Vagina (tissue), 2 donors: ENCODE measurements at places on chromosomes 7 and 10. TPM values are rescaled to one million over a fixed set of nuclear protein-coding genes. Genes with fewer than 3 reads are reported as not detected.

GRCh38 chr7:1124816-1125602, 35.0 kb downstream of the ZFAND2A start:
- no peak for DNase-seq

The ADO gene
- 17.2 TPM for total RNA-seq

The SYT15B gene
- 17.9 TPM for total RNA-seq

The SDHAF3 gene
- 9.6 TPM for total RNA-seq

DNA sequence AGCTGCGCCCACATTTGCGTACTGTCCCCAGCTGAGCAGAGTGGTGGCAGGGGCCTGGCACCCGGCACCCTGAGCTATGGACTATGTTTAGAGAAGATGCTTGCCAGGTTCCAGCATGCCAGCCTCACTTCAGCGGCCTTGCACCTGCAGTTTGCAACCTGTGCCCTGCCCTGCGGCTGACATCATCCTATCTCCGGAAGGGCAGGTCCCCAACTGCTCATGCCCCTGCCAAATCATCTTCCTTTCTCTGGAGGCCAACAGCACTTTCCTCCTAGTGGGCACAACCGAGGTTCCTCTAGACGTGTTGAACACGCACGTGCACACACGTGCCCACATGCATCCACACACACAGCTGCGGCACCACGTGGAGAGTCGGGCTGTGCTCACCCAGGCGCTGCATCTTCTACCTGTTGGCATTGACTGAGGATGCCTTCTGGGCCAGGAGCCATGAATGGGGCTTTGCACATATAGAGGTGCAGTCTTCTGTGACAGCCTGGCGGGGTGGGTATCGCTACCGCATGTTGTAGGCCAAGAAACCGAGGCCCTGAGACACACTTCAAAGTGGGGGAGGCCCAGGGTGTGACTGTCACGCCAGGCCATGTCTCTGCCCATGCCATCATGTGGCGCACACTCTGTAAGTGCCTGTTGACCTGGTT, 24.5 kb downstream of the CNPY1 start:
- no peak for DNase-seq

DNA sequence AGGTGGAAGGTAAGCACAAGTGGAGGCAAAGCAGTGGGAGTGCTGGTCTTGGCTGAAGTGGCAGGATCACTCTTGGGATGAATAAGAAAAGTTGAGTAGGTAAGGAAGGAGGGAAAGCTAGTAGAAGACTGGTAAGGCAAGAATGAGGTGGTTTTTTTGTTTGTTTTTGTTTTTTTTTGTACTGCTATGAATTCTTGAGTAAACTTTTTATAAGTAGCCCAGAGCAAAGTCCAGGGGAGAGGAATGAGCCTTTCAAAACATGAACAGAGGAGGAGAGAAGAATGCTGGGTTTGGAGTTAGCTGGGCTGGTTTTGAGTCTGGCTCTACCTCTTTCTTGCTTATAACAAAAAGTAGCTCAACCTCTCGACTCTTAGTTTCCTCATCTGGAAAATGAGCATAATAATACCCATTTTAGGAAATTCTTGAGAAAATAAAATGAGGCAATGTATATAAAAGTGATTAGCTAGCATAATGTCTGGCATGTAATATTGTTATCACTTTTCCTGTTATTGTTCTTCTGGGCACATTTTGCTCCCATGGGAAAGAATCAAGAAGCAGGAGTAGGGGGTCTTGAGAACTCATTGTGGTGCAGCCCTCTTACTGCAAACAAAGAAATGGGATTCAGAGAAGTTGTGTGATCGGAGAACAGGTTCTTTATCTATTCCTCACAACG, 24.1 kb upstream of the LRRC17 start:
- no peak for DNase-seq

- DNase-seq = no peak
These were observed 143.5 kb upstream of the TRIM24 start for GRCh38 chr7:138316421-138317043.

GRCh38 chr7:139730746-139731612, 46.8 kb downstream of the HIPK2 start:
- no peak for DNase-seq

DNA sequence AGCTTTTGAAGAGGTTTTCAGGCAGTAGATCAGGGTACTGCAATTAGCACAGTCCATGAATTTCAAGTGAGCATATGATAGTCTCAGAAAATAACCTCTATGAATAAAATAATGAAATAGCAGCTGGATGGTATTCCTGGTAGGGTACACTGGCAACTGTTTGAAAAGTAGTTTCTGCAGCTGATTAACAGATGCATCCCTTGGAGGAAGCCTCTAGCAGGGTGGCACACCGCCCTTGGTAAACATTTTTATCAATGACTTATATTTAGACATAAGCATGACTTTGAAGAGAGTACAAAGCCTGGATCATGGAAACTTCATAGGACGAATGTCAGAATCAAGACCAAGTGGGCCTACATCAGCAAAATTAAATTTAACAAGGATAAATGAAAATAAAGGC, 26.8 kb downstream of the WNT16 start:
- no peak for DNase-seq

The FERD3L gene
- not detected for total RNA-seq

The ENTPD1 gene
- 17.7 TPM for total RNA-seq

The LAMB1 gene
- total RNA-seq = 152 TPM

GRCh38 chr7:19663816-19664462, 44.9 kb downstream of the POLR1F start:
- DNase-seq = no peak

DNA sequence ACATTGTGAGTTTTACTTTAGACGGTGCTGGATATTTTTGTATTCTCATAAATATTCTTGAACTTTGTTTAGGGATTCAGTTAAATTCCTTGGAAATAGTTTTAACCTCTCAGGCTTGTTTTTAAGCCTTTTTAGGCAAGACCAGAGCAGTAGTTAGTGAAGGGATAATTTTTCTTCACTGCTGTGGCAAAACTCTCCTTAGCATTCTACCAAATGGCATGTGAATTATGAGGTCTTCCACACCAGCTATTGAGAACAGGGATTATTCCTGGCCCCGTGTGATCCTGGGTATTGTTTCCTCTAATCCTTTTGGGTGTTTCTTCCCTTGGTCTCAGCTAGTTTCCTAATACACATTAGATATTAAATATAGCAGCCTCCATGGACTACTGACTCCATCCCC, 46.2 kb downstream of the CCDC71L start:
- DNase-seq = no peak

The PLXNA4 gene
- total RNA-seq = 14.0 TPM

GRCh38 chr10:79340646-79341244, 6.5 kb upstream of the PPIF start:
- no peak for DNase-seq

The MORN4 gene
- 1.7 TPM for total RNA-seq

GRCh38 chr7:21965291-21965690, 19.6 kb upstream of the CDCA7L start:
- no peak for DNase-seq

DNA sequence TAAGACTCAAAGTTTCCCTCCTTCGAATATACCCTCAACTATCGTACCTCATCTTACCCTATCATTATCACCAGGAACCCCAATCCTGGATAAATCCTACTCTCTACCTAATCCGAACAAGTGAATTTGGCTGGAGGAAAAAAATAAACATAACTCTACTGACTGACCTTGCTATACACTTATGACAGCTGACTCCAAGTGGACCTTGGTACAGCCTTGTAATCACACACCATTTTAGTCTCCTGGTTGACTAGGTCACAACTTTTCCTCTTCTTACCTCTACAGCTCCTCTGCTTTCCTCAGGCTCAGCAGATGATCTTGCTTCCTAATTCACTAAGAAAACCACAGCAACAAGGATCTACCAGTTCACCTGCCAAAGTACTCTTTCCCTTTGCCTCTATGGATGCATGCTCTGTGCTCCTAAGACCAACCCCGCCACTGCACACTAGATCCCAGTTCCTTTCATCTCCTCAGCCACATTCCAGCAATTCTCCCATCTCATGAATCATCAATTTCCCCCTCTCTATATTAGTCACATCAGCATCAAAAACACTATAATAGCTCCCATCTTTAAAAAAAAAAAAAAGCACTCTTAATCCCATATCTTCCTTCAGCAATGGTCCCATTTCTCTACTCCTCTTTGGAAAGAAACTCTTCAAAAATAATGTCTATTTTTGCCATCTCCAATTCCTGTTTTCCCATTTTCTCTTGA, 35.5 kb downstream of the COA1 start:
- no peak for DNase-seq

GRCh38 chr10:16316733-16317390, 119.9 kb upstream of the PTER start:
- DNase-seq = no peak

The ZFYVE27 gene
- 28.0 TPM for total RNA-seq

The RASA4B gene
- 19.6 TPM for total RNA-seq

DNA sequence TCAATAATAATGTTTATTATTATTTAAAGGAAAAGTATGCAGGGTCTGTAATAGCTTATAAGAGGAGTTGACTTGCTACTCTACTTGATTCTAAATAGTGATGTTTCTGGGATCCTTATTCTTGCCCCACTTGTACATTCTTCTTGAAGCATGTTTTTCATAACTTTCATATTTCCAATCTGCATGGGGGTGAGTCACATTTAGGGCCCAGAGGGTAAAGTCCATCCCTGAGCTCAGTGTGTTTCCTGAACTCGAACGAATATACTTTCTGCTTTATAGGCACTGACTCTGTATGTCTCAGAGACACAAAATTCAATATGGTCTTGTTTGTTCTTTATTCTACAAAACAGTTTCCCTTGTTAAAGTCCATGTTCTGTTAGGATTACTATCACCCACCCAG, 61.0 kb upstream of the SMIM30 start:
- DNase-seq = no peak

The BAIAP2L1 gene
- total RNA-seq = 17.2 TPM

DNA sequence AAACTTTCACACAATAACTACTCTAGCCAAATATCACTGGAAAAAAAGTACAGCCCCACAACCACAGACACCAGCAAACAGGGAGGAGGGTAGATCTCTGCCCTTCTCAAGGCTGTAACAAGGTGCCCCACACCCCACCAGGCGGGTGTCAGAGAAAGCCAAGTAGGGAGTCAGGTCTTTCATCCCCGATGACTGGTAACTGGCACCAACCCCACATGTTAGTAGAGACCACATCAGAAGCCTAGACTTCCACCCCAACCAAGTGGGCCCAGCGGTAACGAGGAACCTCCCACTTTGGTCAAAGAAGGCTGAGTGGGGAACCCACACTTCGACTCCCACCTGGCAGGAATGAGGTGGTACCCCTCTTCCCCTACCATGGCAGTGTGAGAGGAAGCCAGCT, 16.4 kb upstream of the RUFY2 start:
- no peak for DNase-seq

DNA sequence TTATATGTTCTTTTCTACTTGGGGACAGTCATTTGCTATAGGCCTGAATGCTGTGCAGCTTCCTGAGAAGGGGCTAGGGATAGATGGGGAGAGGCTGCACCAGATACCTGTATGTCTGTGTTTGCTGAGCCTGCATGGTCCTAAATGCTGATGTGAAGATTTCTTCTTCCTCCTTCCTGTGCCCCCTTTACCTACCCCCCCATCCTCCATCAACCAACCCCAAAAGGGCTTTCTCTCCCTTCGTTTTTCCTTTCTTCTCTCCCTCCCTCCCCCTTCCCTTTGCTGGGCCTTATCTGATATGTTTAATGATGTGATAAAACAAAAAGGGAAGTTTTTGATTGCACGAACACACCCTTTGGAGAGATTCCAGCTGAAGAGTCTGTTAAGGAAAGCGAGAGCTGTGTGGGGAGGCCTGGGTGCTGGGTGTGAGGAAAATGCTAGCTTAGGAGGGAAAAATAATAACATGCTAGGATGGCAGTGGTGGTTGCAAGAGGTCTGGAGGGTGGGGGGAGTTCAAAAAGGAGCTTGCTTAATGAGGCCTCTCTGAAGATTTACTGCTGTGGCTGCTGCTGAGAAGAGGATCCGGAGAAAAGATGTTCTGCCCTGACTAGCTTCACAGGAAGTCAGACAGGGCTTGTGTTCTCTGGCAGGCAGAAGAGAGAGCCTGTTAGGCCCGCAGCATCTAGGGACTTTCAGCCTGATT, 101.8 kb downstream of the SAMD9 start:
- DNase-seq = no peak

GRCh38 chr7:20326342-20326741, 4.4 kb upstream of the ITGB8 start:
- DNase-seq = no peak

GRCh38 chr10:55203319-55203718, 402.3 kb upstream of the PCDH15 start:
- no peak for DNase-seq

- DNase-seq = no peak
These were observed 79.5 kb downstream of the TCERG1L start for GRCh38 chr10:131231965-131232541.

The AMPH gene
- 13.3 TPM for total RNA-seq

The TFEC gene
- total RNA-seq = 4.7 TPM

GRCh38 chr10:14731875-14732512, 42.7 kb downstream of the FAM107B start:
- no peak for DNase-seq

The SPDYE6 gene
- total RNA-seq = not detected

GRCh38 chr7:38775506-38776175, 133.3 kb downstream of the VPS41 start:
- DNase-seq = no peak

The TAS2R41 gene
- total RNA-seq = not detected

- no peak for DNase-seq
These were observed 112.6 kb upstream of the PPIF start for GRCh38 chr10:79234391-79235315.

- DNase-seq = no peak
These were observed 26.8 kb downstream of the VSIR start for GRCh38 chr10:71746344-71747037.

- DNase-seq = no peak
These were observed 21.4 kb downstream of the BCCIP start for GRCh38 chr10:125844751-125845221.

DNA sequence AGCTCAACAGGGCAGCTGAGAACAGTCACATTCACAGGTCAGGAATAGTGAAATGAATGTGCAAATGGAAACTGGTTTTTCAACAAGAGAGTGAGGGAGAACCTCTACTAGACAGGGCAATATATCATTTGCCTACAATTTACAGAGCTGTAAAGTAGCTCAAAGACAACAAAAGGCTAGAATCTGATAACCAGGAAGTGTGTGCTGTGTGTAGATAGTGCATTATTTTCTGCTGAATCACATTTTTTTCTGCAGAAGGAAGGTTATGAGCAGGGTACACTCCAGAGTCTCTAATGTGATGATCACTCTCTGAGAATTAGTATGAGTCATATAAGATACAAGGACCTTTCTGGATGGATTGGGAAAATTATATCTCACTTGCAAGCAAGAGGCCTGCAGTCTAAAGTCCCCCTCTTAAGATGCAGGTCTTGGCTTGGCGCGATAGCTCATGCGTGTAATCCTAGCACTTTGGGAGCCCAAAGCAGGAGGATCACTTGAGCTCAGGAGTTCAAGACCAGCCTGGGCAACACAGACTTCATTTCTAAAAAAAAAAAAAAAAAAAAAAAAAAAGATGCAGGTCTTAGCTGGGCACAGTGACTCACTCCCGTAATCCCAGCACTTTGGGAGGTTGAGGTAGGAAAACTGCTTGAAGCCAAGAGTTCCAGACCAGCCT, 59.9 kb upstream of the COBL start:
- DNase-seq = no peak

The UCMA gene
- not detected for total RNA-seq

GRCh38 chr10:43595739-43596298, 10.4 kb upstream of the ZNF485 start:
- no peak for DNase-seq

The TMEM225B gene
- total RNA-seq = 1.2 TPM
